ENCODE measurements at places on chromosomes 5 and 9. TPM values are rescaled to one million over a fixed set of nuclear protein-coding genes. Genes with fewer than 3 reads are reported as not detected.

Gene TMEM141
- total RNA-seq, result 37.8 TPM

Gene ADAMTS16
- total RNA-seq, result not detected

Gene SLC36A3
- not detected for total RNA-seq

Gene PLEKHG4B
- under 0.01 TPM for total RNA-seq

Gene ATP10B
- not detected for total RNA-seq

Gene GABRA6
- not detected for total RNA-seq

DNA sequence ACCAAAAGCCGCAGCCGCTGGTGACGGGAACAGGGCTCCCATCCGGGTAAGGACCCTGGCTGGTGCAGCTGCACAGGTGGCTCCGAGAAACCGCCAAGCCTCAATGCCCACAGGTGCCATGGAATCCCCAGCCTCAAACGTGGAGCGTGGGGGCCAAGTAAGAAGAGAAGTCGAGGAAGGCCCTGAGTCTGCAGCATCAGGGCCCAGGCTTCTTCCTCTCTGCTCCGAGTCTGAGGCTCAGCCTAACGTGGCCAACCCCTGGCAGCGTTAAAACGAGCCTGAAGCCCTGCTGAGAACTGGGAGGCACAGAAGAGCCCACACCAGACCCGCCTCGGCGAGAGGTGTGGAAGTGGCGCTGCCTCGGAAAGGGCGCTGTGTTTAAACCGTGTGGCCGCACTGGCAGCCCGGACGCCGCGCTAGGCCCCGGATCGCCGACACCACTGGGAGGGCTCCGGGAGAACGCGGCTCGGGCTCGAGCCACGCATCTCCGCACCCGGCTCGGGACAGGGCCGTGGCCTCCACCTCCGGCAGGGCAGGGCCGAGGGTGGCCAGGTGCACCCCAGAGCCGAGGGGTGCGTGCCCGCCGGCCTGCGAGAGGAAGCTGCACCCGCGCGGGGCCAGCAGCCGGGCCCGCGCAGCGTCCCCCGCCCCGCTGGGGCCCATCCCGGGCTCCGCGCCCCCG, 730 bp downstream of the ZMYND19 start:
- no peak for DNase-seq

GRCh38 chr9:136522314-136523237, 23.3 kb downstream of the NOTCH1 start:
- DNase-seq, result no peak

DNA sequence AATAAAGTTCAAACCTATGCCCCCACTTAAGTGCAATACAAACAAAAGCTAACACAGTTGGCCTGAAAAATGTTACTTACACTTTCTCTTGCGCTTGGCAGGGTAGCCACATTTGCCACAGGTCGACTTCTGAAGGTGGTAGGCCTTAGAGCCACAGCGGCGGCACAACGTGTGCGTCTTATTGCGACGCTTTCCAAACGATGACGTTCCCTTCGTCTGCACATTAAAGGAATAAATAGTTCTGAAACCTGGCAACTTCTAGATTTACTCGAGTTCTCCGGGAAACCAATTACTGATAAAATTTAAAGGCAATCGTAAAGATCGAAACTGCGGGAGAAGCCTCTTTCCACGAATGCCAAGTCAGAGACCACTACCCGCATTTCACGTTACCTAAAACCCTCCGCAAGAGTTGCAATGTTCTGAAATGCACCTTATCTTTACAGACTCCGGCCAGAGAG, 602 bp downstream of the RPL37 start:
- no peak for DNase-seq

GRCh38 chr9:34463098-34463900, 4.7 kb downstream of the DNAI1 start:
- DNase-seq, result peak; percentile 23

- DNase-seq, result no peak
These were observed 14.7 kb downstream of the MTAP start for GRCh38 chr9:21817176-21817575.

DNA sequence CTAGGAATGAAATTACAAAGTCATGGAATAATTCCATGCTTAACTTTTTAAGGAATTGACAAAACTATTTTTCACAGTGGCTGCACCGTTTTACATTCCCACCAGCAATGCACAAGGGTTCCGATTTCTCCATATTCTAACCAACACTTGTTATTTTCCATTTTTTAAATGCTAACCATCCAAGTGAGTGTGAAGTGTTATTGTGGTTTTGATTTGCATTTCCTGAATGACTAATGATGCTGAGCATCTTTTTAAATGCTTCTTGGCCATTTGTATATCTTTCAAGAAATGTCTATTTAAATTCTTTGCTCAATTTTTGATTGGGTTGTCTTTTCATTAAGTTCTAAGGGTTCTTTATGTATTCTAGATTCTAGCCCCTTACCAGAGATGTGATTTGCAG, 479.5 kb upstream of the SMARCA2 start:
- DNase-seq, result no peak

DNA sequence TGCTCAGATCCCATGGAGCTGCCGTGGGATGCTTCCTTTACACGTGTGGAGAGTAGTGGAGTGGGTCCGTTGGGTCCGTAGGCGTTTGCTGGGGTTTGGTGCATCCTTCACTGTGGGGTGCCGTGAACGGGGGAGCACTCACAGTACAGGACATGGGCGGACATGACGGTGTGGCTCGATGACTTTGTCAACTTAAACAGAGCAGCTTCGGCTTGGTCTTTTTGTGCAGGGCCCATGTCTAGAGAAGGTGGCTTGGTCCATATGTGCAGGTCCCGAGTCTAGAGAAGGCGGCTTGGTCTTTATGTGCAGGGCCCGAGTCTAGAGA, 26.4 kb upstream of the EXOC3 start:
- no peak for DNase-seq

DNA sequence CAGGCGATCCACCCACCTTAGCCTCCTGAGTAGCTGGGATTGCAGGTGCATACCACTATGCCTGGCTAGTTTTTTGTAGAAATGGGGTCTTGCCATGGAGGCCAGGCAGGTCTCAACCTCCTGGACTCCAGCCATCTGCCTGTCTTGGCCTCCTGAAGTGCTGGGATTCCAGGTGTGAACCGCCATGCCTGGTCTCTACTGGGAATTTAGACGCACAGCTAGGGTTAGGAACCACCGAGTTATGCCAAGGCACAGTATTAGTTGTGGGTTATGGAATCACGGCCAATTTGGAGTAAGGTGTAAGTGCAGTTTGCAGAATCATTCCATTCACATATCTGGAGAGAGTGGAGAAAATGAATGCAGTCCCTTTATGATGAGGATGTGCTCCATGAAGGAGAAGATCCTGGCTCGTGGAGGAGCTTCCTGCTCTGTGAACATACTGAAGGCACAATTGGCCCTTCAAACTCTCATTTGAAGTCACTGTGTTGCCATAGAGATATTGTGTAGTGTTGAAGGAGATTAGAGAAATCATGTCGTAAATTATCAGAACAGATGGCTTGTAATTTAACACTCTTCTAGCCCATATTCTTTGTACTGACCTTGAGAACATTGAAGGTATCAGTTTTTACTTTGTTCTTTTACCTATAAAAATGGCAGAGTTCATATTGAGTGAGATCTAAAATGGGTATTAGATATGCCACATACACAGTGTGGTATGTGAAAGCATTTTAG, 18.8 kb downstream of the TRIO start:
- DNase-seq, result no peak

DNA sequence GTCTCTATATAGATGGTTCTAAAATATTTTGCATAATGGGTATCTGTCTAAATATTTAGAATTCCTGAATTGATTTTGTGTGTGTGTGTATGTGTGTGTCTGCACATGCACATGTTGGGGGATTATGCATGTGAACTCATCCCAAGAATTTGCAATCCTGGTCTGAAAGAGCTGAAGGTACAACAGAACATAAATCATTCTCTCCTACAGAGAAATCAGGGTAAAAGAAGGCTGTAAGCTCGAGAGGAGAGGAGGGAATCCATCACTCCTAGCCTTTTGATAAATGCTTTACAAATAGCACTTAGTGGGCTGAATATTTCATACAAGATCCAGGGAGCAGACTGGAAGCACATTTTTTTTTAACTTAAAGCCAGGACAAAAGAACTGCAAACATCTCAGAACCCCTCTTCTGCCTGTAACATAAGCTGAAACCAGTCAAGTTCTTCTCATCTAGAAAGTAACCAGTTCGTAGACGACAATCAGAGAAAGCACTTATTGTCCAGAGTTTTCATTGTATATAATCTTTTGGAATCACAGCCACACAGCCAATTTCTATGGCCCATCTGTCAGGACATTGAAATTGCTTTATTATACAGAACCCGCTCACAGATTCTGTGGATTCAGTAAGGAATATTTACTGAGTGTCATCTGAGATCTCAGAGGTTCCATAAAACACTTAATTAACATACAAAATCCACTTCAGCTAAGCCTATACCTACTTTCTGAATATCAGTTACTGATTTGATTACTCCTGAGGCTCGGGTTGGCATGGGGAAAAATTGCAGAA, 541.4 kb upstream of the ZNF462 start:
- DNase-seq, result no peak

GRCh38 chr9:111943746-111944145, 47.1 kb downstream of the UGCG start:
- no peak for DNase-seq

DNA sequence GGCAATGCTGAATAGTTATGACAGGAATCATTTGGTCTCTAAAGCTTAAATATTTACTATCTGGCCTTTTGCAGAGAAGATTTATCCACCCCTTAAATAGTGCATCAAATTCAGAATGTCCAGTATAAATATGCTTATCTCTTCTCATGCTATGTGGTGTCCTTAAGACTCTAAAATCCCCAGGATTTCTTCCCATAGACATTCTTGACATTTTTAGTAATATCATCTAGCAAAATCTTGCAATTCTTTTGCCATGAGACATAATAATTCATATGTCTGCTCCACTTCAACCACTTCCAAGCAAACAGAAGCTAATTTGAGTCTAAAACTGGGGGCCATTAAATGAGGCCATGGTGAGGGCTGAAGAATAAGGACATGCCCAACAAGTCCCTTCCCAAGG, 1923.4 kb upstream of the CDH9 start:
- no peak for DNase-seq

GRCh38 chr5:132270706-132271105, 13.2 kb downstream of the PDLIM4 start:
- DNase-seq, result no peak

- no peak for DNase-seq
These were observed 2.0 kb upstream of the MZB1 start for GRCh38 chr5:139391570-139392323.

- DNase-seq, result no peak
These were observed 44.7 kb downstream of the PRRT1B start for GRCh38 chr9:131589993-131590392.

Measured in thoracic aorta (tissue), 2 donors.